ENCODE measurements at places on chromosomes 7 and 10.

- no peak for DNase-seq
These were observed 112.8 kb upstream of the ODAD2 start for GRCh38 chr10:28111712-28112111.

DNA sequence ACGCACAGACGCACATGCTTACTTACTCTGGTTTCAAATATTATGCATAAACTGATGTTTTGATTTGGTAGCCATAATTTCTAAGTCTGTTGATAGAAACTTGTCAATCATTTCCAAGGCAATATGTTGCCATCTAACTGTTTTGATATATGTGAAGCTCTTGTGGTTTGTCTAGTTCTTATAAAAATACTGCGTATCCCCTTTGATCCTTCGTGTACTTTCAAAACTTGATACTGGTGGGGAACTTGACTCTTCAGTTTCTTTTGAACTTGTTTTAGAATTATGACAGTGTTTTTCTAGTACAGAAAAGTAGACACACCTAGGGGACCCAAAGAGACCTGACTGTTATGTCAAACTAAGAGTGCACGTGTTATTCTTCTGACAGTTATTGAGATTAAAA, 708.0 kb downstream of the LRMDA start:
- no peak for DNase-seq

DNA sequence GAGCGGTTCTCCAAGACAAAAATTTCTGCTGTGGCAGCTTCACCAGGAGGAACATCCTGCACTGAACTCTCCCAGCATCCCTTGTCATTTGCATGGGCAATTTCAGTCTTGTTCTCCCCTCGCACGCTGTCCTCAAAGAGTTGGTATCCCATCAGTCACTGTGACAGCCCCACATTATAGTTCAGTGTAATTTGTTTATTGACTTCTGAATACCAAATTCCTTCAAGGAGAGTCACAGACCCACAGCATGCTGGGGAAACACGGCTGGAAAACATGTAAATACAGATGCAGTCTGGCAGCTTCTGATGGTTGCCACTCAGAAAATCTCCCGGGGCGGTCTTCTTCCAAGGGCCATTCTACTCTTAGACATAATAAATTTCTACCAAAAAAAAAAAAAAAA, 151.0 kb upstream of the NEBL start:
- no peak for DNase-seq

GRCh38 chr10:124935946-124936345, 6.0 kb upstream of the ZRANB1 start:
- DNase-seq: no peak

DNA sequence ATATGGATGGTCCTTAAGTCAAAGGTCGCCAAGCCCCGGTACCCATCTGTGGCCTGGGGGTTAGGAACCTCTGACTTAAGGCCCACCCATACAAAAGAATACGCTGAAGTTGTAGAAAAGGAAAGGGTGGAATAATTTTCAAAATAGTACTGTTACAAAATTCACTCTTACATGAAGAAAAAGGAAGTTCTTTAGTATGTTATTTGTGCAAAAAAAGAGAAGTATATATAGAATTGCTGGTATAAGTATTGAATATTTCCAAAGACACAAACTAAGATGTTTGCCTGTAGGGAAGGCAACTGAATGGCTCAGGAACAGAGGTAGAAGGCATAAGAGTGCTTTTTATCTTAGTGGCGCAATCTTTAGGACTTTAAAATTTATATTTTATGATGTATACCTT, 78.7 kb downstream of the PRLHR start:
- DNase-seq: no peak

GRCh38 chr10:80579181-80579763, 41.6 kb downstream of the SH2D4B start:
- no peak for DNase-seq

- no peak for DNase-seq
These were observed 2.9 kb upstream of the RABGEF1 start for GRCh38 chr7:66737667-66738066.

- DNase-seq: no peak
These were observed 2.1 kb downstream of the AVPI1 start for GRCh38 chr10:97684866-97685394.

GRCh38 chr7:50505553-50506210, 55.5 kb upstream of the FIGNL1 start:
- no peak for DNase-seq

DNA sequence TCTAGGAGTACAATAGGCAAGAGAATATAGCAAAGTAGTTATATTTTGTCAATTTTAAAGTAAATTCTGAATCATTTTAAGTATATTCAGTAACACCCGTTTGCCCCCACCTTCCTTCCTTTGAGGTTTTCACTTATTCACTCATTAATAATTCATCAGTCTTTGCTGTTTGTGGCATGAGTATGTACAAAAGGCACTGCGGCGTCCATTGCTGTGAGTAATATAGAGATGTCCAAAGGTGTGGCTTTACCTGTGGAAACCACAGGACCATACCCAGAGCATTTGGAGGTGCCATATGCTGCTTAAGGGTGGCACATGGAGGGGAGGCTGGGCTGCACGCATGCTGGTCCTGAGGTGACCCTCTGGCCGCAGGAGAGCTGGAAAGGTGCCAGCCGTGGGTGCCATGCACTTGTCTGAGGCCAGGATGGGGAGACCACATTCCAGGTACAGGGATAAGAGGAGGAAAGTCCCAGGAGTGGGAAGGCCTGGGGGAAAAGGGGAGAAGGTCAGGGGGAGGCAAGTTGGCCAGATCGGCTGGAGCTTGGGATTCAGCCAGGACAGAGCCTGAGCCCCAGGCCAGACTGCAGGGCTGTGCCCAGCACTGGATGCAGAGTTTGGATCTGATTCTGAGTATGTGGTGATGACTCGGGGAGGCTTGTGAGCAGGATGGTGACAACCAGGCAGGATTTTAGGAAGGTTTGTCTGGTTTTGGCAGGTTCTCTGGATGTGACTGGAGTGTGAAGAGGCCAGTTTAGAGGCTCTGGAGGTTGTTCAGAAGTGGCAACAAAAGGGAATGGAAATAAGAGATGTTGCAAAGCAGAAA, 223.4 kb downstream of the MGMT start:
- no peak for DNase-seq

DNA sequence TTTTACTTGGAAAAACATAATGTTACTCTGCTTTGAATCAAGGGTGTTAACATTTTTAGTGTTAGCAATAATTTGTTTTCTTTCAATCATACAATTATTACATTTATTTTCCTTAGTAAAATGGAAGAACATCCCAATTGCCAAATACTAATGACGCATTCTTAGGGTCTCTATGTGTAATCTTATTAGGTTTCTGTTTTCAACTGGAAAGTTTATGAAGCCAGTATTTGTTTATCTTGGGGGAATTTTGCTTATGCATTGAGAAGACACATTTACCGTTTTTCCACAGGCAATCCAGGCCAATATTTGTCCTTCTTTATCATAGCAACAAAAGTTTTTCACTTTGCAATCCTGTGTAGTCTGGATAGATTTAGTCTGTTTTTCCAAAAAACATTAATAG, 134.5 kb downstream of the CPED1 start:
- no peak for DNase-seq

DNA sequence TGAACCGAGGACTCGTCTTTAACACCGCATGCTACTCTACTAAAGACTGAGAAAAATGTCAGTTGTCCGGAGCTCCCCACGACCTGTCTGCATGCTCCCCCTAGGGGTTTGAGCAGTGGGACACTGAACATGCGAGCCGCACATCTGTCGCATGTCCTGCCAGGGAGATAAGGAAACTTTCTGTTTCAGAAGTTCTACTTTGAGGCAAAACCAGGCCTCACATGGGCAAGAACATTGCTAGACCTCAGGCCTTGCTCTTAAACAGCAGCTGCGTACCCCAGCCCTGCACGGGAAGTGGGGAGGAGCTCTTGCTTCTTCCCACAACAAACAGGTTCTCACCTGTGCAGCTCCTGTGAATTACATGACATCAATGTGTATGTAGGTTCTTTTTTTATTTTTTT, 30.3 kb upstream of the HERPUD2 start:
- no peak for DNase-seq

DNA sequence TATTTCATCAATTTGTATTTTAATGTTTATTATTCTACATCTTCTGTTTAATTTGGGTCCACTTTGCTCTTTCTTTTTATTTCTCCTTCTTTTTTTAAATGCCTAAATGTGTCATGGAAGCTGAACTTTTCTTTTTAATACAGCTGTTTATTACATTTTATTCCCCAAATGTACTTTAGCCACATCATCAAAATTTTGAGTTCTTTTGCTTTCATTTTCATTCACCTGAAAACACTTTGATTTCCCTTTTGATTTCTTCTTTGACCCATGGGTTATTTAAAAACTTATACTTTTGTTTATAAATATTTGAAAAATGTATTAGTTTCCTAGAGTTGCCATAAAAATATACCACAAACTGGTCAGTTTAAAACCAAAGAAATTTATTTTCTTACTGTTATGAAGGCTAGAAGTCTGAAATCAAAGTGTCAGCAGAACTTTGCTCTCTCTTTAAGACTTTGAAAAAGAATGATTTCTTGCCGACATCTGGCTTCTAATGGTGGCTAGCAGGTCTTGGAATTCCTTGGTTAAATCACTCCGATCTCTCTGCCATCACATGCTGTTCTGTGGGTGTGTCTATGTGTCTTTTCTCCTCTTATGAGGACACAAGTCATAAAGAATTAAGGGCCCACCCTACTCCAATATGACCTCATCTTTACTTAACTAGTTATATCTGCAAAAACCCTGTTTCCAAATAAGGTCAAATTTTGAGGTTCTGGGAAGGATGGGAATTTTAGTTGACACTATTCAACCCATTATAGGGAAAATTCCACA, 225.5 kb downstream of the ANKRD7 start:
- no peak for DNase-seq

GRCh38 chr10:681670-682318, 7.7 kb downstream of the DIP2C start:
- no peak for DNase-seq

GRCh38 chr10:133453516-133454203, at the start of gene SCART1:
SCART1 (plus strand) TSS chr10:133453945; CDS start chr10:133453998, 53 bp downstream.
- DNase-seq: no peak

- peak; percentile 43 for DNase-seq
These were observed at the start of gene FAM171A1 for GRCh38 chr10:15370856-15371701. FAM171A1 (minus strand) TSS chr10:15371289; CDS start chr10:15371052, 237 bp downstream.

DNA sequence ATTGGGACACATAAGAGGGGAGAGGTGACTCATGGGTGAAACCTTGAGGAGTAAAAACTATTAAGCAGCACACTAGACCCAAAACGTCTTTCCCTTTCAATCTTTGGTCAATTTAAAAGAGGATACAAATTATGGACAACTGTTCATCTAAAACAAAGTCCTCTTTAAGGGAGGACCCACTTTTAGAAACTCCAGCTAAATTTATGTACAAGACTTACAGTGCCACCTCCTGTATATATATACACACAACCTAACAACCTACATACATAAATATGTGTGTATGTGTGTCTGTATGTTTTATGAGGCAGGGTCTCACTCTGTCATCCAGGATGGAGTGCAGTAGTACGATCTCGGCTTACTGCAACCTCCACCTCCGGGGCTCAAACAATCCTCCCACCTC, 18.1 kb upstream of the ZC3HAV1 start:
- DNase-seq: no peak

DNA sequence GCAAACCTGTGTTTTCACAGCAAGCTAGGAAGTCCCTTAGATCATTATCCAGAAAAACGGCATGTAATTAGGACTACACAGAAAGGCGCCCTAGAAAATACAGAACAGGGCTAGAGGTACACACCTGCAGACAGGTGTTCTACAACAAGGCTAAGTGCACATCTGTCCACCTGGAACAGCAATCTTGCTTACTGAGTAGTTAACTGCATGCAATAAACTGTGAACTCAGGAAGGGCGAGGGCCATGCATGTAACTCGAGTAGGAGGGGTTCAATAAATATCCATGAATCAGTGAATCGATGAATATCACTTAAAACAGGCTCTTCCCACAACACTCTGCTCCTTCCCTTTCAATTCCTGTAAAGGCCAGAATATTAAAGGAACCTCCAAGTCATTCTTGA, 22.0 kb downstream of the FAM171A1 start:
- no peak for DNase-seq

GRCh38 chr7:52723606-52724005, 311.8 kb upstream of the POM121L12 start:
- DNase-seq: no peak

DNA sequence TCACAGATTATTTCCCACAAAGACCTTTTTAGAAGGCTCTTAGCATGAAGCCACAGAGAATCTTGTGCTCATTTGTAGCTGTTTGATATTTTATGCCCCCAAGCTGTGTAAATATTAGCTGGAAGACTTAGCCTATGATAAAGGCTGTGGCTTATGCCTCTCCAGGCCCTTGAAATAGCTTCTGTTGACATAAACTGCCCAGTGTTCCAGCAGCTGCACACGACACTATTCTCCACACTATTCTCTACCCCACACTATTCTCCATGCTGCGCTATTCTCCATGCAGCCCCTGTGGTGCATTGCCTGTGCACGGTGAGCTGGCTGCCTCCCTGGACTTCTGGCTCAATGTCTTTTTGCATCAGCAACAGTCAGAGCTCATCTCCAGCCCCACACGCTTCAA, 13.1 kb downstream of the DDC start:
- no peak for DNase-seq

DNA sequence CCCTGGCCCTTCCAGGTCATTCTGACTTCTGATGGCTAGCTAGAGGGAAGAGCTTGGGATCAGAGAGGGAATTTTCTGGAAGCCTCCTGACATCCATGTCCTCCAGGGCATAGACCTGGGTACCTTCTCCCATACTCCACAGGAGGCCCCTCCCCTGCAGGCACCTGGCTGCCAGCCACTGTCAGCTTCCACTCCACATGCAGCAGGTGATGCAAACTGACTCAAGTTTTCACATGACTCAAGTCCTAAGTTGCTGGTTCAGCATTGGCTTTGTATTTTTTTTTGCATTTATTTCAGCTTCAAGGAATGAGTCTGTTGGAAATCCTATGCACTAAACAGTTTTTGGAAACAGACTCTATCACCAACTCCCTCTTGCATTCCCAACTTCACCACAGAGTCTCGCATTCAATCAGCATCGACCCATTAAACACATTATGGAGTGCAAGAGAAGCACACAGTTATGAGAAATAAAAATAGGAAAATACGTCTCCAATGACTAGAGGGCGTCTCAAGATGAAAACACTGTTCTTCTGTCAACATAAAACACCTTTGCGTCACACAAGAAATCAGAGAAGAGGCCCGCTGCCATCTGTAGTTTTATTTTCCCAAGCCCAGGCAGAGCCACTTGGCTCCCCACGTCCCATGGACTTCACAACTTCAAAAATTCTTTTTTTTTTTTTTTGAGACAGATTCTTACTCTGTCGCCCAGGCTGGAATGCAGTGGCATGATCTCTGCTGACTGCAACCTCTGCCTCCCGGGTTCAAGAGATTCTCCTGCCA, 362.6 kb upstream of the MGMT start:
- no peak for DNase-seq

DNA sequence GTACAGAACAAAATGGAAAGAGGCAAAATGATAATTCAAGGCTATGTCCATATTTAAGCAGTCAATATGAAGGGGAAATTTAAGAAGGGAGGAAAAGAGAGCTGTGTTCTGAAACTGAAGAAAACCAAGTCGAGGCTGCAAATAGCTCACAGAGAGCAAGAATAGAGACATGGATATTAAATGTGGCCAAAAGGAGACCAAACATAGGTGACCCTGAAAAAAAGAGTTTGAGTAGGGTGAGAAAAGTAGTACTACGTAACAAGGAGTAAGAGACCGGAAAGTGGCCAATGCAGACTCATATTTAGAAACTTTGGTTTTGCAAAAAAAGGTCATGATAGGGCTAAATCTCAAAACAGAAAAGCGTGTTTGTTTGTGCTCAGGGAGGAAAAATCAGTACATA, 84.6 kb downstream of the GNAT3 start:
- DNase-seq: no peak

All from occipital lobe (tissue), 3 donors.